ENCODE measurements at places on chromosomes 3 and 15.

GRCh38 chr3:41064526-41064925 is 134.8 kb upstream of the CTNNB1 start:
- DNase-seq, result no peak

DNA sequence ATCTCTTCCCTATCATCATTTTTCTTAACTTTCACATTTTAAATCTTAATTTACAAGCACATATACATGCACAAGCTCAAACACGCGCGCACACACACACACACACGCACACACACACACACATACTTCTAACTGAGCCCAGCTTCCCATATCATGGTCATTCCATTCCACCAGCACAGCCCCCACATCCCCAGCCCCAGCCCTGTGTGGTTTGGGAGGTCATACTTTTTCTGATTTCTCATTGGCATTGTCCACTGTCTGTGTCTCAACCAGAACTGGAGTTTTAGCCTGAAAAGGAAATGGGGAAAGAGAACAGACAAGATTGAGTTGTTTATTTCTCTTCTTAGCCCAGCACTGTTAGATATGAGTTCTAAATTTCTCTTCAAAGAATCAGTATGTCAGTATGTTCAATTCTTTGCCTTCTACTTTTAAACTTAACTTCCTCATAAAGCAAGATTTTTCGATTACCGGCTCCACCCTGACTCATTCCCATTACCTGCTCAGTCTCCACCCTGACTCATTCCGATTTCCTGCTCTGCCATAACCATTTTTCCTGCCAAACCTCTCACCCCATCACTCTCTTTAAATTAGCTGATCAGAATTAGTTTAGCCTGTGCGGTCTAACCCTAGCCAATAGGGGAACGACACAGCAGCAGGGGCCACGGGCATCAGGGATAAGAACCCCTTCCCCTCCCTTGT is 6.4 kb downstream of the IQCF1 start:
- no peak for DNase-seq

- no peak for DNase-seq
These were observed 11.4 kb downstream of the TRAK1 start for GRCh38 chr3:42102571-42102970.

DNA sequence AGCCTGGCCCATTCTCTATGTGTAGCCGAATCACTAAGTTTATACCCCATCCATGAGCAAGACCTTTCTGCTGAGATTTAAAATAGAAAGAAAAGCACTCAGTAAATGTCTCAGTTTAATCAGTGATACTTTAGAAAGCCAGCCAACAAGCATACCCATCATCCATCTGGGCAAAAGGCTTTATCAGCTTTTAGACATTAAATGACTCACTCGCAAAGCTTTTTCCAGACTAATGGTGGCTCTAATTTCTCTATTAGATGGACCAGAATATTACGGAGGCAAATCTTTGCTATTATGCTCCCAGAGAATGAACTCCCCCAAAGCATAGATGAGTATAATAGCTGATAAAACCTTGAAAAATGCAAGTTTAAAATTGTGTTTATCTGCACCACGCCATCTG is 727.8 kb downstream of the GBE1 start:
- no peak for DNase-seq

DNA sequence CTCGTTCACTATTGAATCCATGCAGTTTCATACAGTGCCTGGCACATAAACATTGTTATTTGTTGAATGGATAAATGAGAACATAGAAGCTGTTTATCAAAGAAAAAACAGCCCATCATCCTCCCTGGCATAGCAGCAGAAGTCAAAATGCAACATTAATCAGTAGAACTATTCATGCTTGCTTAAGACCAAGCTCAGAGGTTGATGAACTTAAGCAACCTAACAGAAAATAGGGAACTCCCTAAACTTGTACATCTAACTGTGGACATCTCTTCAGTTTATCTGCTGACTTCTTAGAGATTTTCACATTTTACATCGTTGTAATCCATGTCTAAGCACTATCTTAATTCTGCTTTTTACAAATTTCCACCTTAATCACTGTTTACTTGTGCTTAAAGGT is 29.2 kb downstream of the SENP8 start:
- no peak for DNase-seq

DNA sequence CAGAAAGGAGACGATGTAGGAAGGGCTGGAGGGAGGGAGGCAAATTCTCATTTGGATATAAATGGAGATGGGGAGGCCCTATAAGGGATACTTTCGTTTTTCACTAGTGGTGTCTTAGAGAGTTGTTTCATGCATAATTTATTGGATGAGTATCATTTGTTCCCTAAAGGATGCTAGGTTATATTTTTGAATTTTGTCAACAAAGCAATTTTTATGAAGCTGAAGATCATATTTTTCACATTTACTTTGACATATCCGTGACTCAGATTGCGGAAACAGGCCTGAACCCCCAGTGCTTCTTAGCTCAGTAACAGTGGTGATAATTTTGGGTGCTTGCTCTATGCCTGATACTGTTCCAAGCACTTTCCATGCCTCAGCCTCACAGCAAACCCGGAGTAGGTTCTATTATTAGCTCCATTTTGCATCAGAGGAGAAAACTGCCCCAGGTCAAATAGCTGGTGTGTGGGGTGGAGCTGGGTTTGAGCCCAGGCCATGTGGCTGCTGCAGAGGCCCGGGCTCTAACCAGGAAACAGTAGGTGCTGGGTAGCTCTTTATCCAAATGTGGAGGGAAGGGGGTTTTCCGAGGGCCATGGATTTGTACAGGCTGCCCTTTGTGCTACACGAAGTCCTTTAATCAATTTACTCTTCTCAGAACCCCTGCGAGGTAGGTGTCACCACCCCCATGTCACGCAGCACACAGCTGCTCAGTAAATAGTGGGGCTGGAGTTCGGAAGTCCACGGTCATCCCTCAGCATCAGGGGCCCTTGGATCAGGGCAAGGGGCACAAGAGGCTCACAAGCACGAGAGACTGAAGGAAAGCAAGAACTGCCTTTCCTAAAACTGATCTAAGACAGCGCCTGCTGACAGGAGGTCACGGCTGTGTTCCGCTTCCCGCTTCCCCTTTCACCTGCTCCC is 99.1 kb downstream of the SLC49A4 start:
- DNase-seq, result no peak

- no peak for DNase-seq
These were observed 174.2 kb downstream of the CACNA2D3 start for GRCh38 chr3:54296531-54296930.

DNA sequence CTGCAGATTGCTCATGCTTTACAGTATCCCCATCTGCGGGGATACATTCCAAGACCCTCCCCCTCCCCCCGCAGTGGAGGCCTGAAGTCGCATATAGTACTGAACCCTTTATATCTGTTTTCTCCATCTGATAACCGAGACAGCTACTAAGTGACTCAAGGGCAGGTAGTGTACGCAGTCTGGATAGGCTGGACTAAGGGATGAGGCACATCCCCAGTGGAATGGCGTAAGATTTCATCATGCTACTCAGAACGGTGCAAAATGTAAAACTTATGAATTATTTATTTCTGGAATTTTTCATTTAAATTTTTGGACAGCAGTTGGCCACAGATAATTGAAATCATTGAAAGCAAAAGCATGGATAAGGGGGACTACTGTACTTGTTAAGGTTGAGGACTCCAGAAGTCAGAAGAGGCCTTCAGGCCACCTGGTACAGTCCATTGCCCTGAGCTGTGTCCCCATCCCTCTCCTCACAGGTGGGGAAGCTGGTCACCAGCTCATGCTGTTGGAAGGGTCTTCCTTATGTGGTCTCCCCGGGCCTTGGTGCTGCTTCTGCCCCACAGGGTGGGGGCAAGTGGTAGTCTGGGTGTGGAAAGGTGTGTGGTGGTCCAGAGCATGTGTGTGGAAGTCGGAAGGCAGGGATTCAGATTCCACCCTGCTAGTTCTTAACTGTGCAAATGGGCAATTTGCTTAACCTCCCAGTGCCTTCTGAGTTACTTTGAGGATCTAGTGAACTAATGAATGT is 72.0 kb downstream of the HCN4 start:
- DNase-seq, result no peak

DNA sequence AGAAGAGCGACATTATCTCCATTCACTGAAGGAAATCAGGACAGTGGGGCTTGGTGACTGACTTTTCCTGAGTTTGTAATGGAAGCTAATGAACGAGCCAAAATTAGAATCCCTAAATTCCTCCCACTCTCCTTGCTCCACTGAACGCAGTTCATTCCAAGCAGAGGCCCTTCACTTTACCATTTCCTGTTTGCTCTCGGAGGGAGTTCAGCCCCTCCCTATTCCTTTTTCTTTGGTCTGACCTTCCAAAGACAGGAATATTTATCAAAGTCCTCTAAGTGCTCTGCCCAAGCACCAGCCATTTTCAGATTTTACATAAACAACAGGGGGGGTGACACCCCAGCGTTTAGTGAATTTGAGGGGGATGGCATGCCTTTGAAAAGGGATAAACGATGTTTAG is 24.0 kb upstream of the PTPRG start:
- DNase-seq, result no peak

GRCh38 chr3:73772076-73772886 is 147.5 kb upstream of the PDZRN3 start:
- no peak for DNase-seq

- DNase-seq, result no peak
These were observed 80.8 kb downstream of the KCNH8 start for GRCh38 chr3:19229086-19229485.

- DNase-seq, result no peak
These were observed 85.4 kb upstream of the ABHD2 start for GRCh38 chr15:89002830-89003229.

DNA sequence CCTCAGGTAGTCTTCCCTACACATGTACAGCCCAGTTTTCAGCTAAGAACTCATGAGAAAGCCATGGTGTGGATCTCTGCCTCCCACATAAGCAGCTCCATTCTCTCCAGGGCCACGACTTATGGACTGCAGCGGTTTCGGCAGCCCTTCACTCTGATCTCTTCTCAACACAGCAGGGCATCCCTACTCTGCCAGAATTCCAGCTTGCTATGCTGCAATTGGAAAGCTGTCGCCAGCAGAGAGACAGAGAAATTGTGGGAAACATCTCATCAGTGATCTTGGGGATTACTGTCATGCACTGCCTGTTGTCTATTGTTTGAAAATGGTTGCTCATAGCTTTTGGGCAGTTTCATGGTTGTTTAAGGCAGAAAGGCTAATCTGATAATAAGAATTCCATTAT is 11.9 kb upstream of the BLM start:
- no peak for DNase-seq

- no peak for DNase-seq
These were observed 136.1 kb upstream of the CNTN4 start for GRCh38 chr3:1962396-1963088.

DNA sequence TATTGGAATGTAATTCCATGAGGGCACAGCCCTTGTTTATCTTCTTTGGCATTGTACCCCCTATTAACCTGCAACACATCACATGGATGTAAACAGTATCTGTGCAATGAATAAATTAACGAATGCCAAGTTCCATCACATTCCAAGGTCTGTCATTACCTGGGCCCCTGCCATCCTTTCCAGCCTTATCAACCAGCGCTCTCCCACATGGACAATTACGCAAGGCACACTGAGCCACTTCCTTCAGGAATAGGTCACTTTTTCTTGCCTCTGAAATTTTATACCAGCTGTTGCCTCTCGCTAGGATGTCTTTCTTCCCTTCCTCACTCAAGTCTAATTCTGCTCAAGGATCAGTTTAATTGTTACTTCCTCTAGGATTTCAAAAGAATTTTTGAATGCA is 1051.8 kb upstream of the CFAP20DC start:
- DNase-seq, result no peak

- DNase-seq, result no peak
These were observed 154.7 kb upstream of the KCNMB2 start for GRCh38 chr3:178381555-178381954.

All from stimulated activated CD4-positive, alpha-beta T cell treated with anti-CD3 and anti-CD28 coated beads, Interleukin-1b, Interleukin-23, amount 100 ng/mL, for 4 hours (primary cell).